T-helper 2 cell treated with Interferon-gamma antibody and Interleukin-4, amounts not matched to agents 5 μg/mL and 100 μg/mL, for 36 hours (primary cell): ENCODE measurements at places on chromosomes 4 and X.

GRCh38 chr4:87268411-87268810 lies 48.0 kb upstream of the KLHL8 start:
- no peak for DNase-seq

DNA sequence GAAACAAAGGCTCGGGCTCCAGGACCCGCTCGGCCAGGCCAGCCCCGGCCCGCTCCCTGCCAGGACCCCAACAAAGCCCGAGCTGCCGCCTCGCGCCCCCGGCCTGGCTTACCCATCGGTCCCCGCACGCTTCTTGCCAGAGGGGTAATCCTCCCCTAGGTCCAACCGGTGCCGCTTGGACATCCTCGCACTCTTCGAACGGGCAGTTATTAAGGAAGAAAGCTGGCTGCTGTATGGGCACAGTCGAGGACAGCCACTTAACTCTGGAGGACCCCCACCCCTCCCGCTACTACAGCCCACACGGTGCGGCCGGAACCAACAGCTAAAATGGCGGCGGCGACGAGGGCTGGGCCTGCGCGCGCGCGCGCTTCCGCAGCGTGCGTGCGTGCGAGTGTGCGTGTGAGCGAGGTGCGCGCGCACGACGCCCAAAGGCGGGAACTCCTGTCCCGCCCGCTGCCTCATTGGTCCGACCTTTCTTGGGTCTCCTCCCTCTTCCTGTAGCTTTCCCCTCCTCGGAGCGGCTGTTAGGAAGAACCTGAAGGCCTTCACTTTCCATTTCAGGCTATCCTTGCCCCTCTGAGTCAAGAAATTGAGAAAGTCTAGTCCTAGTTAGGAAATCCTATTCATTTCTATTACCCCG lies at the start of gene DHX15:
TSS of gene DHX15 (minus strand) at position 344 of the 640 bp plus-strand sequence. CDS start at position 183, 161 bp downstream.
- DNase-seq, result peak; percentile 92

DNA sequence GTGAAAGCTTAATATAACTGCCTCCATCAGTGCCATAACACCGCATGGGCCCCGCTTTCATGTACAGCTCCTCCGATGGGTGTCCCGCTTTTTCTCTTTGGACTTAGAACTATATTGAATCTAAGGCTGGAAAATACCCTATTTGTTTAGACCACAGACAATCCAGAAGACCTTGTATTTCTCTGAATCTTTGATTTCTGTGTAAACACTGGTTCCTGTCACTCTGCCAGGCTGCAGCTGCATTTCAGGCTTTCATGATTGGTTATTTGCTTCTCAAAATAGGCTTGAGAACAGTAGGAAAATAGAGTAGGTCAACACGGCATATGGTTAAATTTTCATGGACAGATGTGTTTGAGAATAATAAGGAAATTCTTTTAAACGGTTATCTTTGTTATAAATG lies 80.0 kb downstream of the NWD2 start:
- DNase-seq, result no peak

DNA sequence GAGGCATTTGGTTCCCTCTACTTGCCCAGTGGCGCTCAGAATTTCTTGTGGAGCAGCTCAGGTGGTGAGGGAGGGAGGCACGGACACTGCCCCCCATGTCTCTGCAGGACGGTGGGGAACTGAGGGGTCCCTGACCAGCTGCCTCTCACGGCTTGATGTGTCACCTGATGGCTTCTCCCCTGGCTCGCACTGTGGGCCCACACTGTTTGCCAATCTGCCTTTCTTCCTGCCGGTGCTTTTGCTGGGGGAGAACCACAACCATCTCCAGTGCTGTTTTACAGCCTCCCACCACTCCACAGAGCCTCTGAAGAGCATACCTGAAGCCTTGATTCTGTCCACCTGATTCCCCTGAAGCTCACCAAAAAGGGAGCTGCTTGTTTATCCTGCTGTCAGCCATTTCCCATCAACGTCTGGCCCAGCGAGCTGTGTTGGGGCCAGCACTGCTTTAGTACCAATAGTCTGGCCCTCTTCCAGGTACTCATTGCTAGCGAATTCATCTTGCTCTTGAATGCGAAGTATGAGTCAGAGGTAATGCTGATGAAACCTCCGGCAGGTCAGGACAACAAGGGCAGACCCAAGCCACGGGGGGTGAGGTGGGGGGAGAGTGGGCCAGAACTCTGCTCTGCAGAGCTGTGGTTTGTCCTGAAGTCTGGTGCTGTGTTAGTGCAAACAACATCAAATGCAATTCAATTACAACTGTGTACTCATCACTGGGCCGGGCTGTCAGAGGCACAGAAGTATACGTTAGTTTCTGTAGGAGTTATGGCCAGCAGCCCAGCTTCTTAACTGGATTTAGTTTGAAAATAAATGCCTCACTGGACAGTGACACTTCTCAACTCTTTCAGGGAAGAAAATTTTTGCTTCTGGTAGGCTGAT lies 208.3 kb upstream of the JADE1 start:
- DNase-seq, result no peak
